Stimulated activated CD4-positive, alpha-beta T cell treated with anti-CD3 and anti-CD28 coated beads, Interleukin-15, amount 100 ng/mL, for 48 hours (primary cell): ENCODE measurements at places on chromosomes 13 and 19.

- DNase-seq: no peak
Measured at GRCh38 chr13:79385694-79386093, 20.4 kb downstream of the RBM26 start.

GRCh38 chr13:50842990-50843256 lies 569 bp downstream of the DLEU7 start:
- no peak for DNase-seq

DNA sequence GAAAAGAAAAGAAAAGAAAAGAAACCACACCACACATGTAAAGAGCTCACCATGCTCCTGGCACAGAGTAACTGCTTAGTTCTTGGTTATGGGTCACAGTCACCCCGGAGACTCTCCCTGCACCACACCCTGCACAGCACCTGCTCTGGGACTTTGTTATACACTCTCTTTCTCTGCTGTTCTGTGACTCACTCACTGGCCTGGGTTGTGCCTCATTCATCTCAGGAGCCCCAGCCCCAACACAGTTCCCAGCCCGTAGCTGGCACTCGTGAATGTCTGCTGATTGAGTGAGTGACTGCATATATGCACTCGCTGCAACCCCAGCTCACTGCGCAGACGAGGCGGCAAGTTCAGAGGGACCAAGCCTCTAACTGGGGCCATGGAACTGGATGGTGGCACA lies 22.9 kb upstream of the ZNF507 start:
- DNase-seq: no peak

GRCh38 chr13:113963376-113963775 lies 10.5 kb downstream of the C13orf46 start:
- no peak for DNase-seq

GRCh38 chr13:91805605-91806004 lies 407.2 kb downstream of the GPC5 start:
- DNase-seq: no peak

- DNase-seq: no peak
Measured at GRCh38 chr19:29676586-29676985, 11.3 kb downstream of the PLEKHF1 start.
